Upper lobe of right lung (tissue), 1 donor: ENCODE measurements at places on chromosomes 1 and 21. TPM values are rescaled to one million over a fixed set of nuclear protein-coding genes. Genes with fewer than 3 reads are reported as not detected.

The MXRA8 gene
- 66.3 TPM for total RNA-seq

DNA sequence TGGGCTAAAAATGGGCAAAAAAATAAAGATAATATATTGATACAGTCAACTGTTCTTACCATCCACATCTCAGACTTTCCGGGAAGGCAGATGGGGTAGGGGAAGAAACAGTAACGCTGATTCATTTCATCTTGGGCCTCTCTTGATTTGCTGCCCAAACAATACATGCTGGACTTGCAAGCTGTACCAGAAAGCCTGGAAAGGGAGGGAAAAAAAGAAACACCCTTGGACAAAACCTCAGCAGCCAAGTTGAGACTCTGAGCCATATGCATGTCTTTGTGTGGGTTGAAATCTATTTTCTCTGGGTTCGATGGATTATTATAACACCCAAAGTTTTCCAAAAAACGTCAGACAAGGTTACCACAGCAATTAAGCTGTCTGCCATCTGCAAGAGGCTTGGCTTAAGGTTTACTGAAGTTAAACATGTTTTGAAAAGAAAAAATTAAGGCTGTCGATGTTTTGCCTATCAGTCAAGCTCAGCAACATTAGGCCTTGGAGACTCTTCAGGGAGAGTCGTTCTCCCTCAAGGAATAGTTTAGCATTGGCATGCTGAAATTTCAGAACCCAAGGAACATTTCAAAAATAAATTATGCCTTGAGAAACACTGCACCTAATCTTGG, 71.2 kb downstream of the PSMG1 start:
- DNase-seq, result no peak

GRCh38 chr1:109067883-109068282, 7.9 kb downstream of the TAF13 start:
- DNase-seq, result no peak

- no peak for DNase-seq
Measured at GRCh38 chr1:99771513-99771918, 5.1 kb upstream of the FRRS1 start.

The MTF1 gene
- total RNA-seq, result 26.3 TPM

DNA sequence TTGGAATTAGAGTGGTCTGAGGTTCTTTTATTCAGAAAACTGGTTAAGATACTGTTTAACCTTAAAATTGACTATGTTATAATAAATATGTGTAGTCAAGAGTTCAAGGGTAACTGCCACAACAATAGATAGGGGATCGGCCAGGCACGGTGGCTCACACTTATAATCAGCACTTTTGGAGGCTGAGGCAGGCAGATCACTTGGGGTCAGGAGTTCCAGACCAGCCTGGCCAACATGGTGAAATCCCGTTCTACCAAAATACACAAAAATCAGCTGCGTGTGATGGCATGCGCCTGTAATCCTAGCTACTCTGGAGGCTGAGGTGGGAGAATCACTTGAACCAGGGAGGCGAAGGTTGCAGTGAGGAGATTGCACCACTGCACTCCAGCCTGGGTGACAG, 39.5 kb downstream of the PDC start:
- no peak for DNase-seq

- DNase-seq, result no peak
Measured at GRCh38 chr1:235515844-235516512, 11.7 kb upstream of the B3GALNT2 start.

The AGMAT gene
- total RNA-seq, result not detected
